NCI-H526 (cell line): ENCODE measurements at places on chromosomes 12 and 14.

GRCh38 chr12:54725233-54725843 lies 77.2 kb upstream of the DCD start:
- DNase-seq = no peak

DNA sequence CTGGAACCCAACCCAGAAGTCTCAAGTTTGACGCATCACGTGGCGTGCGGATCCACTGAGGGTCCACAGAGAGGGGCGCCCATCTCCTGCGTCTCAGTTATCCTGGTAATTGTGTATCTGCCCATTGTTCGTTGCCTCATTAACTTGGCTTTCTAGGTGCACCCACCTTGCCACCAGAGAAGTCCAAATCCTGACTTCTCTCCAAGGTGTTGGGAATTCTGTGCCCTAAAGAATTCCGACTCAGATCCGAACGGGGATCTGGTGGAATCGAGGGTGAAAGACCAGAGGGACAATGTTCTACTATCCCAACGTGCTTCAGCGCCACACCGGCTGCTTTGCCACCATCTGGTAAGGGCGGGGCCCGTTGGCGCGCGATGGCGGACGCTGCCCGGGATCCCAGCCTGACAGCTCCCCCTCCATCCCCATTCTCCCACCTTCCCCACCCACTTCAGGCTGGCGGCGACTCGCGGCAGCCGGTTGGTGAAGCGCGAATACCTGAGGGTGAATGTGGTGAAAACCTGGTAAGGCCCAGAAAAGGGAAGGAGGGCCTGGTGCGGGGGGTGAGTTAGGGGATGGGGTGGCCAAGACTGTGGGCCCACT lies 481 bp downstream of the REC8 start:
- peak; percentile 48 for DNase-seq

DNA sequence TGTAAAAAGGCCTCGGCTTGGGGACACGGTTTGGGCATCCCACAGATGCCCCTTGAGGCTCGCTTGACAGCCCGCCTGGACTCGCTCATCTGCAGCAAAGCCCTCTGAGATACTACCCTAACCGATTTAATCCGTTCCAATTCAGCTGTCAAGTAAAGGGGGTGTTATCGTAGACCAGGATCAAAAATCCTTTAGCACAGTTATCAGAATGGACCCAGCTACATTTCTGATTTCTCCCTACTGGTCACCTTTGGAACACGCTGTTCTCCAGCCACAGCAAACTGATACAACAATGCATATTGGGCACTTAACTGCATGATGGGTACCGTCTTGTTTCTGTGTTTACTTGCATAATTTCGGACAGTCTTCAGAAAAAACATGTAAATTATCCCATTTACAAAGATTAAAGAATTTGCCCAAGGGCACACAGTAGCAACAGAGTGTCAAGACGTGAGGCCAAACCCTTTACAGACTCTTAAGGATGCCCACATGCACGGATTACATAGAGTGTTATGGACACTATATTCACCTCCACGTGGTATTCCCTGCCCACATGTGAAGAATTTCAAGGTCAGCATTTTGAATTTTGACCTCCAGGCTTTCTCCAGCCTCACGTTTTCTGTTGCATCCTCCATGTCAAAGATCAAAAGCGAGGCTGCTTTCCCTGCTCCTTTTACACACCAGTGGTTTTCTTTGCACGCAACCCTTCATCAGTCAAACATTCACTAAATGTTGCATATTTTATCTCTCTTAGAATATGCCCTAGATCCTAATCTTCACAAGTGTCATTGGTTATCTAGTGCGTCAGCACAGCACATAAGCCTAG lies 3.2 kb upstream of the DUSP6 start:
- DNase-seq = no peak

DNA sequence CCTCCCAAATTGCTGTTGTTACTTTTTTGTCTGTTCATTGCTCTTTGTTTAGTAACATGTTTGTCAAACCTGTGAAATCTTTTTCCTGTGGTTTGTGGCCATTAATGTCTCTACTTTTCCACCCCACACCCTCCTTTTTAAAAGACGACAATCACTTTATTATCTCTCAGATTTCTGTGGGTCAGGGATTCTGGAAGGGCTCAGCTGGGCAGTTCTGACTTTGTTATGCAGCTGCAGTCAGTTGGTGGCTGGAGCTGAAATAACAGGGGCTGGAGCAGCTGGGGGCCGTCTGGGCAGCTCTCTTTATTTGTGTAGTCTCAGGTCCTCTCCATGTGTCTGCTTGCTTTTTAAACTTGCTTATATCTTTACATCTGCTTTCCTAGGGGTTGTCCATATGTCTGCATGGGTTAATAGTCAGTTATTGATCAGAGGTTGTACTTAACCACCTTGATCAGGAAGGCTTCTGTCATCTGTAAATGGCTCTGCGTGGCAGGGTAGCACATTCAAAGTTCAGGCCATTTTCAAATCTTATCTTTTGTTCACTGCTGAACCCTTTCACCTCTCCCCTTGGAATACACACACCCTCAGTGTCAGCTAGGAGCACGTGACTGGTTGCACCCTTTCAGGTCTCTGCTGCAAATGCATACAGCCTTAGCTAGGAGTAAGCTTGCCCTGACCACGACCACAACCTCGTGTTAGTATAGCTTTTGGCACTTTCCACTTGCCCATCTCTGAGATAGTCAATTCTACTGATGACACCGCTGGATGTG lies 27.9 kb downstream of the BORCS5 start:
- DNase-seq = no peak

DNA sequence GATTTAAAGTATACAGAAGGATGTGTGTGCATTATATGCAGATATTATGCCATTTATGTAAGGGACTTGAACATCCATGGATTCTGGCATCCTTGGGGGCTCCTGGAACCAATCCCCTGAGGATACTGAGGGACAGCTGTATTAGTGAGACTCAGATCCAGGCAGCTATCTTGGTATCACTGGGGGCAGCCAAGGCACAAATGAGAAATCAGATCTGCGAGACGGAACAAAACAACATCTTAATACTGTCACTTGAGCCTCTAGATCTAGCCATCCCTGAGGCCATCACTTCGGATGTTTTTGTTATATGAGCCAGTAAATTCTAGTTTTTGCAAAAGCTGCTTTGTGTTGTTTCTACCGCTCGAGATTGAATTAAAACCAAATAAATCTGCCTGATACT lies 175.1 kb upstream of the SFSWAP start:
- no peak for DNase-seq

GRCh38 chr14:20606190-20606901 lies 15.2 kb upstream of the RNASE12 start:
- peak; percentile 70 for DNase-seq

DNA sequence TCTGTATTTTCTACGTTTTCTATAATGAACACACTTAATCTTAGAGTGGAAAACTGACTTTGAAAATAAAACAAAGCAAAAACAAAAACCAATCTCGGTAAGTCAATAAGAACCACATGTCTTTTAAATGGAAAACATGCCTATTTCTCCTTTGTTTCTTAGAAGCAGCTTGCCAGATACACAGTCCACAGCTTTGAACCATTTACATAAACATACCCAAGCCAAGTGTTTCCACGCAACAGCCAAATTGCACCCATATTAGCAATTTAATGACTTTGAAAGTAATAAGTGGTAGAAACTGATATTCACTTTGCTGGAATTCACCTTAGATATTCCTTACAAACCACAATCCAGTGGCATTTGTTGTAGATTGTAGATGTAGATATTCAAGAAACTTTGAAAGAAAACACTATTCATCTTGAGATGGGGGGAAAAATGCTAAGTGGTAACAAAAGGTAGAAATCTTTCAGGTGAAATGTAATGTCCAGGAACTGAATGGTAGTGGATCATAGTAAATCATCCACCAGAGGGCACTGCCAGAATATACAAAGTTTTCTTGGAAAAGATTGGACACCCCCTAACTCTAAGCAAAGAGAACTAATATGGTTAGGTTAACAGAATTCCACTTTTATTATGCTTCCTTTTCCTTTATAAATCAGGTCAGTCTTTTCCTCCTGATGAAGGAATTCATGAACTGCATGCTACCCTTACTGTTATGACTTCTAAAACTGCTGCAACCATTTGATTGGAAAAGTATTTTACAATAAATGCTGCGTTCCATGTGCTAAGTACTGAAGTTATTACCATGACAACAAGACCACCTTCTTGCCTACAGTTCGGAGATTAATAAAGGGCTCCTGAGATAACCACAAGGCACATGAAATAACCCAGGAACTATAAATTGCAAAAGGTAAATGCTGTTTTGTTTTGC lies 69.8 kb downstream of the RERG start:
- DNase-seq = peak; percentile 4

- no peak for DNase-seq
Observed at GRCh38 chr12:48966177-48966895, 5.2 kb downstream of the WNT10B start.

DNA sequence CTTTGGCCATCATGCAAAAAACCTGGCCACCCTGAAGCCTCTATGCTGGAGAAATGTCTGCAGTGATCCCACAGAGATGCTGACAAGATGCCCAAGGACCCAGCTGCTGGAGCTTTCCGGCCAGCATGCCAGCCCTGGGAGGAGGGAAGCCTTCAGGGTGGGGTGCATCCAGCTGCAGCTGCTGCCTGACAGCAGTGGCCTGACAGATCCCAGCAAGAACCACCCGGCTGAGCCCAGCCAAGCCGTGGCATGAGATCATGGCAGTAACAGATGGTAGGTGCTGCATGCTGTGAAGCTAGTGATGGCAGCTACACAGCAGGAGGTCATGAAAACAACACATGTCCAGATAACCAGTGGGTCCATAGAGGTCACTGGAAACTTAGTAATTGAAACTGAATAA lies 13.8 kb downstream of the CLBA1 start:
- DNase-seq = no peak

GRCh38 chr14:102262929-102263462 lies 42.0 kb downstream of the MOK start:
- DNase-seq = peak; percentile 86

GRCh38 chr14:58659846-58660245 lies 22.1 kb downstream of the DACT1 start:
- no peak for DNase-seq

- no peak for DNase-seq
Observed at GRCh38 chr14:48973151-48973550, 613.0 kb downstream of the RPS29 start.

- DNase-seq = no peak
Observed at GRCh38 chr12:63354969-63355368, 204.0 kb upstream of the AVPR1A start.
